ENCODE measurements at places on chromosomes 3 and 15.

- no peak for DNase-seq
Measured at GRCh38 chr3:115623044-115623868, at the start of gene GAP43. GAP43 (plus strand) TSS chr3:115623510; CDS start chr3:115623690, 180 bp downstream.

GRCh38 chr3:55333046-55333445 lies 154.1 kb downstream of the WNT5A start:
- DNase-seq: no peak

- DNase-seq: no peak
Measured at GRCh38 chr3:59442046-59442445, 392.2 kb upstream of the CFAP20DC start.

GRCh38 chr3:125062904-125063618 lies 7.3 kb upstream of the HEG1 start:
- no peak for DNase-seq

DNA sequence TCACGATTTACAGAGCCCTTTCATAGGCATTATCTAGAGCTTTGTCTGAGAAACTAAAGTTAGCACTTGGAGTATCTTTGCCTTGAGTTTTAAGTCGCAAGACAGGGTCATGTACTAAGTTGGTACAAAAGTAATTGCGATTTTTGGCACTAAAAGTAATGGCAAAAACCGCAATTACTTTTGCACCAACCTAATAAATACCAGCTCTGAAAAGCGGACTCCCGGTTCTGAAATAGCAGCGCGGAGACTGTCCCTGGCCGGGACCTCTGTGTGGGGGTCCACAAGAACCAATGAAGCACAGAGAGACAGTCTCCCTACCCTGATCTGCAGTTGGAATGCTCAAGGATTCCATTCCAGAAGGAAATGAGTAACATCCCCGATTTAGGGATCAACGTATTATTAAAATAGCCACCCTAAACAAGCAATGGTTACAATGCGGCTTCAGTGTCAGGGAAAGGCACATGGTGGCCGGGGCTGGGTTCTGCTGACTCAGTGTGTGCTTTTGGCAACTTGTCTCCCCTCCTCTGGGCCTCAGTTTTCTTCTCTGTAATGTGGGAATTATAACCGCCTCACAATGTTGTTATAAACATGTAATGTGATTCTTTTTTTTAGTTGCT lies 150.3 kb upstream of the MCTP2 start:
- no peak for DNase-seq
